Sigmoid colon (tissue), 7 donors: ENCODE measurements at places on chromosomes 2 and 18. TPM values are rescaled to one million over a fixed set of nuclear protein-coding genes. Genes with fewer than 3 reads are reported as not detected.

DNA sequence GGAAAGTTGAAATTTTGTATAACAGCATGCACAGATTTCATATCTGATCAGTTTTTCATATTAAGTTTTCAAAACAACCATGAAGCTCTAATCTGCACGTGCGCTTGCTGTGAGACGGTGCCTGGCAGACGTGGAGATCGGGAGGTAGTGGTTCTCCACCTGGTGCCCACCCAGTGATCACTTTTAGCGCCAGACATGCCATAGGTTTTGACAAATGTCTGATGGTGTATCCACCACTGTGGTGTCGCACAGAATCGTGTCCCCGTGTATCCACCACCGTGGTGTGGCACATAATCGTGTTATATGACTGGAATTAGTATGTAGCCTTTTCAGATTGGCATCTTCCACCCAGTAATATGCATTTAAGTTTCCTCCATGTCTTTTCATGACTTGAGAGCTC is 40.9 kb upstream of the KCNG2 start:
- peak; percentile 18 for DNase-seq

GRCh38 chr2:230825354-230825753 is 39.4 kb upstream of the ITM2C start:
- DNase-seq, result no peak

DNA sequence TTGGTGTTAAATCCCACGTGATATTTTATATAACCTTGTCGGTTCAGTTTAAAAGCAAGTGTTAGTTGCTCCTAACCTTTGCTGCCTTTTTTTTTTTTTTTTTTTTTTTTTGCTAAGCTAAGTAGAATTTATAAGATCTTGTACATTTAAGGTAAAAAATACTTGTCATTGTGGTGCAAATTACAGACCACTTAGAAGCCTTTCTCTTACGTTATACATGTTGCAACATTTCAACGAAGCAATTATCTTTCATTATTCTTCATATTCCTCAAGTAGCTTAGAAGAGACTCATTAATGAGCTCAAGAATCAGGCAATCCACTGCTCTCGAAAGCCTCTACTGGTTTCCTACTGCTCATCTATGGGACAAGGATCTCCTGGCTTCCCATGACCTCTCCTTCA is 14.9 kb upstream of the IL1RL2 start:
- DNase-seq, result no peak

Gene ACTG2
- 10,290 TPM for total RNA-seq

Gene ACADL
- 4.7 TPM for total RNA-seq
